ENCODE measurements at places on chromosomes 6 and 20.

GRCh38 chr20:37741570-37741969 is 47.7 kb downstream of the CTNNBL1 start:
- DNase-seq = no peak

GRCh38 chr20:19330731-19331130 is 118.3 kb downstream of the SLC24A3 start:
- DNase-seq = no peak

DNA sequence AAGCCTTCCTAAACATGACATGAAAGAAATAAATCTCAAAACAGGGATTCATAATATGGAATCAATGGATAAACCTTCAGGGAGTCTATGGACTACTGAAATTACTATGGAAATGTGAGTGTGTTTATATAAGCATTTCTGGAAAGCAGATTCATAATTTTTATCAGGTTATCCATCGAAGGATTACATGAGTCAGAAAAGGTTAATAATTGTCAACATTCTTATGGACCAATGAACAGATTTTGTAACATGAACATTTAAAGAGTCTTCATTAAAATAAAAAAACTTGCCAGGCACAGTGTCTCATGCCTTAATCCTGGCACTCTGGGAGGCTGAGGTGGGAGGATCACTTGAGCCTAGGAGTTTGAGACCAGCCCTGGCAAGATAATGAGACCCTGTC is 84.8 kb downstream of the AHI1 start:
- no peak for DNase-seq

- peak; percentile 30 for DNase-seq
Observed at GRCh38 chr6:151475653-151476523, 17.9 kb upstream of the CCDC170 start.

DNA sequence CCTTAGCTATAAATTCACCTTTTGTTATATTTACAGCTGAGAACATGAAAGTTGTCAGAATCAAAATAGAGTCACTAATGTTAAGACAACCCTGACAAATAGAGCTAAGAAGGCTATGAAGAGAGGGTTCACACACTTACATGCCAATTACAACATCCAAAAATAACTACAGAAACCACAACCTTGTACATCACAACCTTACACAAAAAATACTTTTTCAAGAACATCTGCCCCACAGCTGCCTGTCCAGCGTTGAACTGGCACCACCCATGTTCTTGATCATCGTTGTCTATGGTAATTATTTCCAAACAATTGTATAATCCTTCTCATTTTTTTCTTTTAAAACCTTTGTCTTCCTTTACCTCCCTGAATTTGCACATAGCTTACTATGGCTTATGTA is 231.2 kb upstream of the FKBP1C start:
- DNase-seq = no peak

DNA sequence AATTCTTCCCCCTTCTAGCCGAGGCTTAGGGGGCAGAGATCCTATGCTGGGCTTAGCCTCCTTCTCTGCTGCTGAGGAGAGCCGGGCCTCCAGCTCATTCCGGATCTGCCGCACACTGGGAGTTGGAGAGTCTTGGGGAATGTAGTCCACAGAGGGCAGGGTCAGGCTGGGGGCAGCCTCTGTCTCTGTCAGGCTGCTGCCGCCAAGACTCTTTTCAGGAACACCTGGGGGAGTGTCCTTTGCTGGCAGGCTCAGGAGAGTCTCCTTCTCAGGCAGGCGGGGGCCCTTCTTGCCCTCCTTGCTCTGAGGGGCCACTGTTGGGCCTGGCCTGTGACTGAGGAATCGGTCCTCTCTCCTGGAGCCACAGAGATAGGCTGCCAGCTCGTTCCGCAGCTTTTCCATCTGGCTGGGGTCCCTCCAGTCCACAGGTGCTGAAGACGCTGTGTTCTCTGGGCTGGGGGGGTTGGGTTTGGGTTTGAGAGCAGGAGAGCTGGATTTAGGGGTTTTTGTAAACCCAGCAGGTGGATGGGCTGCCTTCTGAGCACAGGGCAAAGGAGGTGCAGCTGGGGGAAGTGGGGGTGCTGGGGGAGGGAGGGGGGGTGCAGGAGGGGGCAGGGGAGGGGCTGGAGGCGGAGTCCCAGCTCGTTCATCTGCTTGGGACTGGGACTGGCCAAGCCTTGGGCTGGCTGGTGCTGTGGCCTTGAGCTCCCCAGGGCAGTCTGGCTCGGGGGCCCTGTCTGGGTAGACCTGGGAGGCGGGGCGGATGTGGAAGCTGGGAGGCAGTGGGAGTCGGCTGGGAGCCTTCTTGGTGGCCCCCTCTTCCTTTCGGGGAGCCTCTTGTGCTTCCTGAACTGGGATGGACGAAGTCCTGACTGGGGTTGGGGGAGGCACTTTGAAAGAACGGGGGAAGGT is 36.1 kb downstream of the C6orf132 start:
- DNase-seq = no peak

- DNase-seq = no peak
Observed at GRCh38 chr6:117414770-117415169, 11.0 kb downstream of the ROS1 start.

GRCh38 chr20:35842361-35842760 is 70.5 kb downstream of the PHF20 start:
- DNase-seq = no peak

DNA sequence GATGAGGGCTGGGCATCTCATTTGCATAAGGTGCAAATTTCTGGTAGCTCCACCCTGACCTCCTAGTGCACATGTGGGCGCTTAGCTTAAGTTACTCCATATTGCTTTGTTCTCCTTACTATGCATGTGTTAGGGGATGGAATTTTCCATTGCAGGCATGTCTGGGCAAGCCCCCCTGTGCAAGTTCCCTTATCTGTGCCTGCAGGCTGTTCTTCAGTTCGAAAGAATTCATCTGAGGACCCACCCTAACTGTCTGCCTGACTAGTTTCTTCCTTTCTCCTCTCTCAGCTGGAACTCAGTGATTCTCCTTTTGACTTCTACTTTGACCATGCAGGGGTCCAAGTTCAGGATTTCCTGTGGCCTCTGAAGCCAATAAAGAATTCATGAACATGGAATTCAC is 30.2 kb downstream of the CCDC170 start:
- no peak for DNase-seq

DNA sequence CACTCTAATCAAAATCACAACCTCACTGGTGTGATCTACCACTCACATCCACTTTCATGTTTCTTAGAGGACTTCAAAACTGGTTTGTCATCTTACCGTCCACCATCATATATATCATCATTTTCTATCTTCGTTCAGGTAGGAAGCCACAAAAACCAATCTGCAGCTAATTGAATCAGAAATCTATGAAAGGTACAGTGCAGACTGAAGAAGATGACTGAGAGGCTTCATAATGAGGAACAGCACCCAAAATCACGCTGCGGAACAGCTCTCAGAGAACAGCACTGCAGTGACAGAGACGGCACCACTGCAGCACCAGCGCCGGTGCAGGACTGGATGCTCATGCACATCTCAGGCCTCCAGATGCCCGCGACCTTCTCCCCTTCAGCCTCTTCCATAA is 13.0 kb downstream of the GMDS start:
- DNase-seq = no peak

DNA sequence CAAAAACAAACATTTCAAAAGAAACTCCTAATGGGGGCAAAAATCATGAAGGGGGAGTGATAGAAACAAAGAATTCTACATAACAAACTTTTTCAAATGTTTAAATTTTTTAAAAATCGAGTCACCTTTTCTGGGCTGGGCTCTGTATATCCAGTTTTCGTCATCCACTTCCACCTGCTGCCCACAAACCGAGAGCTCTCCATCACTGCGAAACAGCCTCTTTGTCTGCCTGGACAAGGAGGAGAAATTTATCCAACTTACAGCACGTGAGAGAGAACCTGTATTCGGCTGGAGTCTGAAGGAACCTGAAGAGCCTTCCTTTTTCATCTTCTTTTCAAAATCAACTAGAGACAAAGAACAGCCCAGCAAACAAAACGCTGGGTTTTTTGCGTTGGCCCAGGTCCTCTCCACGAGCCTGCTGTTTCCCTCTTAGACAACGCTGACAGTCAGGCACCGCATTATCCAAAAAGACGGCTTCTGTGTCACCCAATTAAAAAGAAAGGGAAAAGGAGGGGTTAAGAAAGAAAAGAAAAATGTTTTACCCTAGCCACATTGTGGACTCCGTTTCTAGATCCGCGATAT is 72.4 kb upstream of the NHSL1 start:
- no peak for DNase-seq

GRCh38 chr6:113632220-113632864 is 224.8 kb upstream of the MARCKS start:
- DNase-seq = no peak

GRCh38 chr20:61819574-61819846 is 246.2 kb downstream of the TAF4 start:
- DNase-seq = no peak
